Fibroblast of the aortic adventitia (primary cell): ENCODE measurements at places on chromosomes 6 and 20.

- DNase-seq: no peak
Observed at GRCh38 chr6:139344186-139344963, 30.1 kb downstream of the CITED2 start.

DNA sequence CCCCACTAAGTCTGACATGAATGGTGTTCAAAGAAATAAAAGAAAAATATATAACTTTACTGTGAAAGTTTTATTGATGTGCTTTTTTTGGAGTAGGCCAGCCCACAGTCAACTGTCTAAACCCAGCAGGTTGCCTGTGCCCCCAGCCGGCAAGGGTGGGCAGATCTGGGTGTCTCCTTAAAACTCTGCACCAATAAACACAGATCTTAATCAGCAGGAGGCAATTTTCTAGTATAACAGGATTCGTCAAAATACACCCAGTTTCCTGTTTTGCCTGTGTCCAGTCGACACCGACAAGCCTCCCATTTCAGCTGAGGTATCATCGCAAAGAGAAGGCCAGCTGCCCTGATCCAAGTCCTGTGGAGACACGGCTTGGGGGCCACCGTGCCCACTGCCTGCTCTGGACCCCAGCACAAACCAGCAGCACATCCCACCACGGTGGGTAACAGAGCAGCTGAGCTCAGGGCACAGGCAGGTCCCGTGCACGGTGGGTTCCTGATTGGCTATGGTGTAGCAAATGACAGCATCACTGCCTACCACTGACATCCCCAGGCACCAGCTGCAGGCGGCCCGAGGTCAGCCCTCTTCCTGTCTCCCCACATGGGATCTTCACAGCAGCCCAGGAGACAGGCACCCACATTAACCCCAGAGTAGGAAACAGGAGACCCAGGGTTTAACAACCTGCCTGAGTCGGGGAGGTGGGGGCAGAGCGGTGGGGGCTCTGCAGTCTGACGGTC is 15.7 kb downstream of the BMP7 start:
- no peak for DNase-seq

- DNase-seq: no peak
Observed at GRCh38 chr6:44147256-44147655, 11.4 kb upstream of the CAPN11 start.

- no peak for DNase-seq
Observed at GRCh38 chr6:107894809-107895396, 63.1 kb downstream of the SEC63 start.

GRCh38 chr6:23073821-23074220 is 504.5 kb downstream of the HDGFL1 start:
- no peak for DNase-seq

- no peak for DNase-seq
Observed at GRCh38 chr6:147595961-147596360, 87.5 kb downstream of the SAMD5 start.

DNA sequence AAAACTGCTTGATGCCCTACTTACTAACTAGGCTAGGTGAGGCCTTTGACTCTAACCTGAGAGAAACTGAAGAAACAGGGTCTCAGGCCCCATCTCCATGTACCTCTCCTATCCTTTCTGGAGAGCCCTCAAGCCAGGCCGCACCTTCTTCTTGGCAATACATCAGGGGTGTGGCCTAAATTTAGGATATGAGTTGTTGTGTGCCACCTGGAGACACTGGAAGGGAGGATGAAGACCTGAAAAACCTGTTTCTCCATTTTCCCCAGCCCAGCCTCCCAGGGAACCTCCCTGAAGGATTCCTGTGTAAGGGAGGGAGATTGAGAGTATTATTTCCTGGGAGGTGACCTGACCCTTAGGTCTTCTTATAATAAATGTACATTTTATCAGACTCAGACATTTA is 3.1 kb downstream of the LY6G6D start:
- DNase-seq: no peak

GRCh38 chr6:116217069-116217468 is 36.8 kb downstream of the TSPYL4 start:
- peak; percentile 70 for DNase-seq

- DNase-seq: no peak
Observed at GRCh38 chr6:140138311-140139010, 764.0 kb upstream of the CITED2 start.

DNA sequence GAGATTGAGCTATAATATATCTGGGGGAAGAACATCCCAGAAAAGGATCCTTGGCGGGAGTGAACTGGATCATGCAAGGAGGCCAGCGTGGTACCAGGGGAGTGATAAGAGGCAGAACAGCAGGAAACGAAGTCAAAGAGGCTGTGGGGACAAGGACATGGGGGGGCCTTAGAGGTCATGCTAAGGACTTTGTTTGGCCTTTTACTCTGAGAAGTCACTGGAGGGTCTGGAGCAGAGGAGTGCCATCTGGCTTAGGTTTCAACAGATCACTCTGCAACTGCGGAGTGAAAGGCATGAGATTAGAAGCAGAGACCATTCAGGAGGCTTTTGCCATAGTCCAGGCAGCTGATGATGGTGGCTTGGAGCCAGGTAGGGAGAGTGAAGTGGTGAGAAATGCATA is 24.3 kb downstream of the MRAP2 start:
- DNase-seq: no peak

GRCh38 chr20:63056236-63057170 is 49.7 kb upstream of the BHLHE23 start:
- no peak for DNase-seq

GRCh38 chr6:21733311-21733710 is 139.8 kb downstream of the SOX4 start:
- no peak for DNase-seq

GRCh38 chr6:74752303-74752702 is 453.6 kb downstream of the COL12A1 start:
- no peak for DNase-seq

DNA sequence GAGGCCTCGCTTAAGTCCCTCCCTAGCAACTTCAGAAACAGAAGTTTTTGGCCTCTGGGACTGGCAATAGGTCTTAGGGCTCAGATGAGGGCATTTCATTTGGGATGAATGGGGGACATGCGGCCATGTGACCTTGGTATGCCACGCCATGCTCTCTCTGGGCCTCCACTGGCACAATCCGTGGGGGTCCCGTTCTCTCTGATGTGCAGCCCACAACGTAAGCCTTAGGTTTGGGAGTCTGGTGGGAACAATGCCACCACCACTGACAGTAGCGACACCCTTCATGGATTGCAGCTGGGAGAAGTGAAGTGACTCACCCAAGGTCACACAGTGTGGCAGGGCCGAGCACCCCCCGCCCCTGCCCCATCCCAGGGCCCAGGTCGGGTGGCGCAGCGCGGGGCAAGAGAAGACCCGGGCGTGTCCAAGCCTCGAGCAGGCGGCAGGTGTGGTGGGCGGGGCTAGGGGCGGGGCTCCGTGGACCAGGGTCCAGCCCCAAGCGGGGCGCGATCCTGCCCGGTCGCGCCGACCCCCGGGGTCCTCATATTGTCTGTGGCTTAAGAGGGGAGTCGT is 864 bp upstream of the CEBPB start:
- DNase-seq: no peak

- DNase-seq: no peak
Observed at GRCh38 chr6:158053377-158054313, 72.0 kb downstream of the SYNJ2 start.

DNA sequence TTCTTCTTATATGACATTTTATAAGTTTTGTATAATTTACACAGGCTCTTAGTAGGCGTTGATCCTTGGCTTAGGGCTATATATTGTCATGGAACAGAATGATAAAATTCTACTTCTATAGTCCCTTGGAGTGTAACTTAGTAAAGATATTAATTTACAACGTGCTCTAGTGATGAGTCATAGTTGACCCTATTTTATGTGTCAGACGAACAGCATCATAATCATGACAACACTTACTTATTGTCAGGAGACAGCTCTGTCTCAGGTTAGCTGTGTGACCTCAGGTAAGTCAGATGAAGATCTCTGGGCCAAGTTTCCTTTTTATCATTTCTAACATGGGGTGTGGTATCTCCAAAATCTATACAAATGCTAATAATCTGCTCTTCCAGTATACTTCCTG is 473.5 kb downstream of the UTRN start:
- DNase-seq: no peak

DNA sequence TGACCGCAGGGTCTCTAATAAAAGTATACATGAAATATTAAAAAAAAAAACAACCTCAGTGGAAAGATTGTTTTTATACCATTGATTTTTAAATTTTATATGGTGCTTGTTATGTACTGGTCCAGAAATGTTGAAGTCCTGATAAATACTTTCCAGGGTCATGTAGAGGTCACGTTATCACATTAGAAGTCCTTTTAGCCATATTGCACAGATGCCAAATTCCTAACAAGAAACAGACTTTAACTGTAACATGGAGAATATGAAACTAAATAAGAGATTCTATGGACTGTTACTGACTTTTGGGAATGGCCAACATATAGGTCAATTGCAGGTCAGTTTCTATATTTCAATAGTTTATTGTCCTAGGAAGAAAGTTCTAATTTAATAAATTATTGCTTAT is 89.0 kb downstream of the ADGRB3 start:
- no peak for DNase-seq

- DNase-seq: no peak
Observed at GRCh38 chr20:47686545-47686944, 98.7 kb downstream of the SULF2 start.

DNA sequence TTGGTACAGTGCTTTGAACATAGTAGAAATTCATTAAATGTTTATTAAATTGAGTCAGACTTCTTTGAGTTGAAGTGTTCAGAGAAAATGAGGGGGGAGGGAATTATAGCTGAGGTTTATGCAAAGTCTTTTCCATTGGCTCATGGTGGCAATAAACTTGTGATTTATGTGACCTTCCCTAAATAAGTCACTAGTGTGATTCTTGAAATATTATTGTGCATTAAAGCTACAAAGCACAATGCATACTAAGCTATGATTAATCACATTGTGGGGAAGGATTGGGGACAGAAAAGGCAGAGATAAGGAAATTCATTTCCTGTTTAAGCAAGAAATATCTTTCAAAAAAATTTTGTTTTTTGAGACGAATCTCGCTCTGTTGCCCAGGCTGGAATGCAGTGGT is 877.5 kb downstream of the TFAP2A start:
- peak; percentile 54 for DNase-seq

DNA sequence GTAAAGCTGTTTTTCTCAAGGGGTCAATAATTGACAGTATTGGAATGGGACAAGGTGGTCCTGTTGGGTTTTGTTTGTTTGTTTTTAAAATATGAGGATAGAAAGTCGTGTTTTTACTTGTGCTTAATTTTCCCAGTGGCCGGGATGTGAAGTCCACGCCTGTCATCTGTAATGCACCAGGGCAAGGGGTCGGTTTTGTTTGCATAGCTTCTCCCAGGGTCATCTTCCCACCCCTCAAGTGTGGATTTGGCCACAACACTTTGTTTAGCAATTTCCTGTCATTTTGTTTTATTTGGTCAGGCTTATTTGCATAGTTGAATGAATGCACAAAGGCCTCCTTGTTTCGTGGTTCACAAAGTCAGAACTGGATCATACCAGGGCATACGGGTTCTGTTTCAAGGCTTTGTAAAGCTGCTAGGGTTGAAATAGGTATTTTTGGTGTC is 29.8 kb downstream of the SYNJ2 start:
- DNase-seq: no peak

- DNase-seq: no peak
Observed at GRCh38 chr6:111038534-111039252, 48.6 kb upstream of the SLC16A10 start.

DNA sequence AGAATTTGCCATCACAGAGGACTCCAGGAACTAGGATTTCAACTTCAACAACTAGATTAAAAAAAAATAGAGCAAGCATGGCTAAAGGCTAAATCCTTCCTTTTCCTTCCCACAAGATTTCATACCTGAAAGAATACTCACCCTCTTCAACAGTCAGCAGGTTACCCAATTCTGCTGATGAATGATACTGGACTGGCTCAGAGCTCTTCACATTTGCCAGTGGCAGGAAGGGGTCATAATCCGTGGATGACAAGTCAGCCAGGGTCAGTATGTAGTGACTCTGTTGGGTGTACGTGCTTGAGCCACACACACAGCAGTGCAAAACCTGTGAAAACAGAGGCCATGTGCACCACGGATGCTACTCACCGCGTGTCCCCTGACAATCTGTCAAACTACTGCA is 152.9 kb downstream of the INSM1 start:
- peak; percentile 24 for DNase-seq

GRCh38 chr20:29079769-29080690 is 2177.4 kb upstream of the DEFB115 start:
- DNase-seq: peak; percentile 20

GRCh38 chr6:12955956-12956355 is 239.4 kb downstream of the PHACTR1 start:
- no peak for DNase-seq

DNA sequence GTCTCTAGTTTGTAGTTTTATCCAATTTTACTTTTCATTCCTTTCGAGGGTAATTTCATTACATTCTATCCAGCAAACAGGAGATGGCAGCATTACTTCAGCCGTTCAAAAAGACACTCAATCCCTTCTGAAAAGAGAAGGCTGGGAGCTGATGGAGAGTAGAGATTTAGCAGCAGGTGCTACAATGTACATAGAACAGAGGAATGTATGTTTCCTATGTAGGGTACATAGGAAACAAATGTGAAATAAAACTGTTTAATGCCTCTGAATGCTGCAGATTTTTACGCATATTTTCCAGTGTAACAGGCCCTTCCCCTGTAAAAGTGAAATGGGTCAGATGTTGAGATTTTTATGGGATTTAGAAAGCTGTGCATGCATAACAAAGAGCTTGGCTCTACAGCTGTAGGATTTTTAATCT is 16.0 kb downstream of the RPS12 start:
- DNase-seq: peak; percentile 37

- no peak for DNase-seq
Observed at GRCh38 chr20:38872491-38873049, 53.6 kb upstream of the FAM83D start.

DNA sequence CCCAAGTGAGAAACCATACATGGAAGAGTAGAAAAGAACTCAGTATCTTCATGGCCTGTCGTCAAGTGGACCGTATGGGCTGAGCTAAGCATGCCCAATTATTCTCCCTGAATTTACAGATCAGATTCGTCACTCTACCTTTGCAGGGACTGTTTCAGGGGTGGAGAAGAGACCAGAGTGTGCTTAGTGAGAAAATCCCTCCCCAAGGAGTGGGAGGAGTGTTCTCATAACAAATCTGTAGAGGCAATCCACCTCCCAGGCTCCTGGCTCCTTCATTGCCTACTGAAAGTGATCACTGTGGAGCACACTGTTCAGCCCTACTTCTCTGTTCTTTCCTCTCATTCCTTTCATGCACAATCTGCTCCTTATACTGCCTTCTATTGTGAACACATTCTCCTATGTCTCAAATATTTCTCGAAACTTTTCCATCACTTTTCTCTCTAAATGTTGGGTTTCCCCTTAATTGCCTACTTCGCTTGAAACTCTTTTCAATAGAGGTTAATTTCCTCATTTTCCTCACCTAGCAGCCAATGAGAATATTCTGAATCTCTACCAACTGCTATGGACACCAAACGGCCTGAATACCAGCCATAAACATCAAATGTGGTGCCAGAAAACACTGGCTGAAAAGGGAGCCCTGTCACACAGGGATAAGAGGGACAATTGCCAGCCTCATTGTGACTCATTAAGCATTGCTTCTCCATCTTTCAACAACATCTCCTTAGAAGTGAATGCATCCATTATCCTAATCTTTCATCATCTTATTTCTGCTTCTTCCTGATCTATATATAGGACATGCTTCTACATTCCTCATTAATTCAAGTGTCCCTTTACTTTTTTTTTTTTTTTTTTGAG is 398.3 kb downstream of the UTRN start:
- peak; percentile 35 for DNase-seq

- DNase-seq: no peak
Observed at GRCh38 chr6:170086639-170087420, 204.0 kb downstream of the DLL1 start.
